Epithelial cell of prostate (primary cell): ENCODE measurements at places on chromosomes 16 and 17.

GRCh38 chr17:76268991-76269981, 4.1 kb downstream of the UBALD2 start:
- no peak for DNase-seq

GRCh38 chr17:29129731-29130130, 50.5 kb downstream of the MYO18A start:
- no peak for DNase-seq

- DNase-seq, result no peak
Measured at GRCh38 chr16:51327001-51327400, 175.9 kb upstream of the SALL1 start.

DNA sequence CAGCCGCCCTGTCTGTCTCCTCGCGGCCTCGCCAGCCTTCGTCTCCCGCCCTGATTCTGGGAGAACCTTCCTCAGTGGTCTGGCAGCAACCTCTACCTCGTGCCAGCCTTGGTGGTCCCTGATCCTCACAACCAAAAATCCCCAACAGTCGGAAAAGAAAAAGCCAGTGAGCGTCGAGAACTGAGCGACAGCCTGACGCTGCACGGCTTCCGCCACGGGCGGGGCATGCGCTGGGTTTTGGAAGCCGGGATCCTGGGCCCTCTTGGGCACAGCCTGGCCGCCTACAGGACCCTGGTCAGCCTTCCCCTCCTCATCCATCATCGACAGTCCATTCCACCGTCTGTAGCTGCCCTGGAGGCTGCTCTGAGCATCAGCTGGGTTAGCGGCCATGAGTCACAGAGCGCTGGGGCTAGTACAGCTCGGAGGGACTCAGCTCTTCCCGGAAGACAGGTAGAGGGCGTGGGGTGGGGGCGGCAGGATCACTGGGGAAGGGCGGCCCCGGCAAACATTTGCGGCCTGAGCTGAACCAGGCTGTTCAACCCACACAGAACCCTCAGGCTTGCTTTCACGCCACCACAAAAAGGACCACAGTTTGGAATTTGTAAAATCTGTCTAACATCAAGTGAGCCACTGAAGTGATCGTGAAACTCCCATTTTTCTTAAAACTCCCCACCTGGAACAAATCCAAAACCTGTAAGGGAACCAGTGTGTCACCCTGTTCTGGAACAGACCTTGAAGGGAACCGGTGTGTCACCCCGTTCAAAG, 55.4 kb upstream of the DOC2B start:
- no peak for DNase-seq

- no peak for DNase-seq
Measured at GRCh38 chr17:65381152-65381551, 180.3 kb downstream of the AXIN2 start.

- no peak for DNase-seq
Measured at GRCh38 chr17:57966246-57966645, 11.0 kb upstream of the CUEDC1 start.

DNA sequence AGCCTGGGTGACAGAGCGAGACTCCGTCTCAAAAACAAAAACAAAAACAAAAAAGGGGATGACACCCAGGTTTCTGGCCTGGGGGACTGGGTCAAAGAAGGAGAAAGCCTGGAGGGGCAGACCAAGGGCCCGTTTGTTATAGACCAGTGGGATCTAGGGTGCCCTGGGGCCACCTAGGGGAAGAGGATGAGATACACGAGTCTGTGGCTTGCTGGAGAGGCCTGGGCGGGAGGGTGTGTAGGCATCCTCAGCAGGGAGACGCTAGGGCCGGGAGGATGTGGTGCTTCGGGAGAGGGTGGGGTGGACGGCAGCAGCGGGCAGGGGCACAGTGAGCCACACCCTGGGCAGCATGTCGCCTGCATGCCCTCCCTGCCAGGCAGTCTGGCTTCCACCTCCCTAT, 17.1 kb upstream of the CRK start:
- DNase-seq, result no peak

DNA sequence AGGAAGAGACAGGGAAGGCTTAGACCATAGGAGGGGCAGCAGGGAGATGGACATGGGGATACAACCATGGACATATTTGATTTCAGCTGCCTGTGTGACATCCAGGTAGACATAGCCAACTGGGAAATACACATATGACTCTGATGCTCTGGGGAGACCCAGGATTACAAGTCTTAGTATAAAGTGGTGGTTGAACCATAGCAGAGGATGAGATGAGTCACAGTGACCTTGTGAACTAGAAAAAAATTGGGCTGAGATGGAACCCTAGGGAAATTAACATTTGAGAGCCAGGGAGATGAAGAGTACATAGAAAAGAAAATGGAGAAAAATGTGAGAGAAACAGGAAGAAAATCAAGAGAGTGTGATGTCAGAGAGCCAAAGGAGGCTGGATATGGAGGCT, 10.2 kb downstream of the MARCHF10 start:
- no peak for DNase-seq

- DNase-seq, result no peak
Measured at GRCh38 chr16:21324267-21324666, 46.2 kb upstream of the CRYM start.

- no peak for DNase-seq
Measured at GRCh38 chr16:67486805-67487204, 3.5 kb upstream of the AGRP start.

DNA sequence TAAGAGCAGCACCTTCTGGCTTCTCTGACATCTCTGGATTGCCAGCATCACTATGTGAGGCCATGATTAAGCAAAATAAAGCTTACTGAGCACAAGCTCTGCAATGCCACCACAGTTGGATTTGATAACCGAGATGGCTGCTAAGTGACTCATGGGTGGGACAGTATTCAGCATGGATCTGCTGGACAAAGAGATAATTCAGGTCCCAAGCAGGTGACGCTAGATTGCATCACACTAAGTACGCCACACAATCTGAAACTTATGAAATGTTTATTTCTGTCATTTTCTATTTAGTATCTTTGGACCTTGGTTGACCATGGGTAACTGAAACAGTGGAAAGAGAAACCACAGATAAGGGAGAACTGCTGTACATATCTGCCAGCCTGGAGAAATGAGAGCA, 27.4 kb downstream of the CDRT15 start:
- DNase-seq, result no peak

GRCh38 chr17:50683434-50684287, 24.1 kb downstream of the ANKRD40 start:
- no peak for DNase-seq

GRCh38 chr16:14301169-14302030, 230.3 kb downstream of the MRTFB start:
- no peak for DNase-seq

- DNase-seq, result no peak
Measured at GRCh38 chr16:83301971-83302370, 505.8 kb upstream of the HSBP1 start.

DNA sequence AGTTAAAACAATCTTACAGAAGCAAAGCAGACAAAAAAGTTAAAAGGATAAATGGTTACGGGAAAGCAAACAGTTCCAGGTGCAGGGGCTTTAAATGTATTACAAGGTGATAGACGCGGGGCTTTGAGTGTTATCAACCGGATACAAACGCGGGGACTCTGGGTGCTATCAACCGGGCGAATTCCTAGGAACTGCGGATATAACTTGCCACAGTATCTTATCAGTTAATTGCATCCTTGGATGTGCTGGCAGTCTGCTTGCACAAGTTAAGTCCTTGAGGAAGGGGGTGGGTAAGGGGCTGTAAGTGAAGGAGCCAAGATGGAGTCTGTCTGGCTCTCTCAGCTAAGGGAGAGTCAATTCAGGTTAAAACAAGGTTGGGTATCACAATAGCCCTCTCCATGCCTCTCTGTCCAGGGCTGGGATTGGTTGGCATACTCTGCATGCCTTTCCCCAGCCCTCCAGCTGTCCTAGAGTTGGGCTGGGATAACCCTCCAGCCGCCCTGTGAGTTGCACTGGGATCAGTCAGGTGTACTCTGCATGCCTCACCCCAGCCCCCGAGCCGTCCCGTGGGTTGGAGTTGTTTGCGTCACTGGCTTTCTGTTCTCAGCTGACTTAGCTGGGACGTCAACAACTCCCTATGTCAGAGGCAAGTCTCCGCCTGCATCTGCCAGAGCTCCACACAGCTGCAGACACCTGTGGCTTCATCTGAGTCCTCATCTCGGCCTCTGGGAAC, 40.9 kb downstream of the TMEM235 start:
- peak; percentile 95 for DNase-seq

DNA sequence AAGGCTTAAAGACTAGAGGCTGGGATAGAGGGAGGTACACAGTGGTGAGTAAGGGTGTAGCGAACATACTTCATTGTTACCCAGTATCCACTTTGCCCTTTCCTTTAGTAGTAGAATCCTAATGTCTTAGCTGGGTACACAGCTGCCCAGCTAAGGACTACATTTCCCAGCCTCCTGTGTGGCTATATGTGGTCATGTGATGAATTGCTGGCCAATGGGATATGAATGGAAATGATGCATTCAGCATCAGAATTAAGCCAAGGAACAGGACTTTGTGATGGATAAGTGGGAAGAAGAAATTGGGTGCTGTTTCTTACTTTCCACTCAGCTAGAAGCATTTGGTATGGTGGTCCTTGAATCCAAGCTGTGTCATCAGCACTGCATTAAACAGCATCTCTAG, 55.9 kb downstream of the FOXL1 start:
- no peak for DNase-seq

DNA sequence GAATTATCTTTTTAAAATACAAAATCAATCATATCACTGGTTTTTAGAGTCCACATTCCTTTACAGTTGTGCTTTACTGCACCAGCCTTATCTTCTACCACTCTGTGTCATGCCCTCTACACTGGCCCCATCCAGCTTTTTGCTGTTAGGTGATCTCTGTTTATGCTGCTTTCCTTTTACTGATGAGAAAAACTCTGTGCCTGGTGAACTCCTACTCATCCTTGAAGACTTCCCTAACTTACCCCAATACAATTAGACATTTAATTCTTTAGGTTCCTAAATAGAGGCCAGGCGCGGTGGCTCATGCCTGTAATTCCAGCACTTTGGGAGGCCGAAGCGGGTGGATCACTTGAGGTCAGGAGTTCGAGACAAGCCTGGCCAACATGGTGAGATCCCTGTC, 64.6 kb downstream of the MRTFB start:
- DNase-seq, result no peak

- no peak for DNase-seq
Measured at GRCh38 chr16:78474762-78475161, 375.3 kb downstream of the WWOX start.

DNA sequence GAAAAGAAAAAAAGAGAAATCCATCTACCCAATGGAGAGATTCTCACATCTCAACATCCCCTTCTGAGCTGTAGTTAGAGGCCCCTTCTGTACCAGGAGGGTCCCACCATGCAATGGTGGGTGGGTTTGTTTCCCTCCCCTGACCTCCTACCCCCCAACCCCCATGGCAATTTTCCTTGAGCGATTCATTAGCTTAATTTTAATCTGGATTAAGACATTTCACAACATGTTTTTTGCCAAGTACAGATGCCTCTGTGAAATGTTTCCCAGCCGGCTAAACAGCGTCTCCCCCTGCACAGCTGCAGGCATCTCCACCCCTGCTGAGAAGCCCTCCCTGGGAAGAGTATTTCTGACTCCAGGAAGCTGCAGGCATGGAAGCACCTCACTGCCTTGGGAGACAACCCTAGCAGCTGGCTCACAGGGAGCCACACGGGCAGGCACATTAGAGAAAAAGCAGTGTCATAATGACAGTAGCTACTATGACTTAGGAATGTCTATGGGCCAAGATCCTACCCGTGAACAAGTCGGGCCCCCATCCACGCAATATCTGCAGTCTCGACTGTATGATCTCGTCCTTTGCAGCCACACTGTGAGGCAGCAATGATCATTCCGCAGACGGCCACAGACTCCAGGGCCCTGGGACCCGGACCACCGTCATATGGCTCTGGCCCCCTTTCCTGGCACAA, 117.3 kb downstream of the ADCY9 start:
- DNase-seq, result no peak

DNA sequence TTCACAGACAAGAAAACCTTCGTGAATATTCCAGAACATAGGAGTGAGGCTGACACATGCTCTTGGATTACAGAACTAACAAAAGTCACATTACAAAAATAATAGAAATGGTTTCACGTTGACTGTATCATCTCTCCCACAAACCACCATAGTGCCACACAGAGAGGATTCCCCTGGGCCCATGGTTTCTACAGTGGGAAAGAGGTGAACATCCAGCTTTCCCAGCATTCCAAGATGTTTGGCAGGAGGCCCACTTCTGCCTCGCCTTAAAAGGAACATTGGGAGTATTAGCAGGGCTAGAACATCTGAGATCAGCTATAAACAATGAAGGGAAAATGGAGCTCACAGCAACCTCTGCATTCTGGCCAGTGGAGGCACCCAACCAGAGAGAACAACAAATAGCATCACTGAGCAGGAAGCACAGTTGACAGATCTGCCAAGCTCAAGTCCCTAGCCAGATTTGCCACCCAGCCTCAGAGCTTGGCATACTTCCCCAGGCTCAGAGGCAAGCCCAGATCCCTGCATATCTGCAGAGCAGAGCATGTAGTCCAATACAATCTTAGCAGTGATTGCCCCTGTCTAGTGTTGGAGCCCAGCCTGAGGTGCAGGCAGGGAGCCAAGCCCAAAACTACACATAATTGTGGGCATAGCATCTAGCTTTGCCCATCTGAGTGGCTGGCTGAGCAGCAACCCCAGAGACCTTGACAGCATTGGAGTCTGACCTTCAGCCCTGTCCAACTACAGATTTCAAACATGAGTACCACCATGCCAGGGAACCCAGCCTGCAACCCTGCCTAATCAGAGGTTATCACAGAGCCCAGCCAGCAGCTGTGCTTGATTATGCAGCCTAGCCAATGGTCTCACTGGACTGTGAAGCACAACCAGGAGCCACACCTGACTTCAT, 260.4 kb downstream of the CEP112 start:
- no peak for DNase-seq

DNA sequence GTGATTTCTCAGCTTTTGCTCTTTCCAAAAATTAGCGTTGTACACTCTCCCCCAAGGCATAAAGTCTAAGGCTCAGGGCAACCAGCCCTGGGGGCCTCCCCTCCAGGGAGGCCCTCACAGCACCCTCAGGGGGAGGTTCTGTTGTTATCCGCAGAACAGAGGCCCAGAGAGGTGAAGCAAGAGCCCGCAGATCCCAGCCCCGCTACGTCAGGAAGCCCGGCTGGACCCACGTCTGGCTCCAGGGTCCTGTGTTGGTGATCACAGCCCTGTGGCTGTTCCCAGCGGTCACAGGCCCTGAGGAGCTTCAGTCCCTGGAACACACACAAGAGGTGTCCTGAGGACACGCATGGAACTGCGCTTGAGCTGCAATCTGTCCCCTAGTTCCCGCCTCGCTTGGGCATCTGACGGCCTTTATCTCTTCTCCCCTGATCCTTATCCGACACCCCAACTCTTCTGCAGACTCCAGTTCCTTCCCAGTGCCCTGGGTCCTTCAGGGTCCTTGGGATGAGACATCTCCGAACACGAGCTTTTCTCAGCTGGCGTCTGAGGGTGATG, 1.1 kb upstream of the ZG16B start:
- DNase-seq, result no peak

GRCh38 chr17:77916264-77916663, 42.2 kb upstream of the TNRC6C start:
- no peak for DNase-seq

GRCh38 chr17:27315322-27315721, 21.4 kb downstream of the WSB1 start:
- no peak for DNase-seq

- DNase-seq, result no peak
Measured at GRCh38 chr16:57409065-57409464, 4.5 kb downstream of the CCL17 start.

- DNase-seq, result no peak
Measured at GRCh38 chr16:73504591-73505575, 457.0 kb upstream of the ZFHX3 start.

- DNase-seq, result no peak
Measured at GRCh38 chr17:8746501-8747236, 2.0 kb upstream of the CCDC42 start.

GRCh38 chr16:71848622-71849021, 2.8 kb downstream of the ATXN1L start:
- DNase-seq, result no peak
